Aorta (tissue), 5 donors: ENCODE measurements at places on chromosomes 11 and 22.

DNA sequence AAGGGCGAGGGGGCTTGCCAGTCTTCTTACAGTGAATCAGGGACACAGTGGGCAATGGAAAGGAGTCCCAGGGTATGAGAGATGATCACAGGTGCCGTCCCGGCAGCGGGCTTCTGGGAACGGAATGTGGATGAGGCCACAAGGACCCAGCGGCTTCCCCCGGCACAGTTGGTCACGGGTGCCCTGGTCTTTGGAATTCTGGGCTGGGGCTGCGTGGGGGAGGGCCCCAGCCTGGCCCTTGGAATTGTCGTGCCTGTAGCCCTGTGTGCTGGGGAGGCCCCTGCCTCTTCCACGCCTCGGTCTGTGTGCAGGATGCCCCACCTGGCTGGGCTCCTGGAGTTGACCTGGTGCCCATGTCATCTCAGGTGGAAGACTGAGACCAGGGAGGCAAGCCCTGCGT, 76.6 kb downstream of the FBLN1 start:
- H3K27ac ChIP-seq, result no peak overlapping the region
- no peaks in the 10 kb centered on the region for H3K36me3 ChIP-seq
- no peak overlapping the region for H3K4me3 ChIP-seq
- peaks cover under 1% of the 10 kb centered on the region for H3K27me3 ChIP-seq

DNA sequence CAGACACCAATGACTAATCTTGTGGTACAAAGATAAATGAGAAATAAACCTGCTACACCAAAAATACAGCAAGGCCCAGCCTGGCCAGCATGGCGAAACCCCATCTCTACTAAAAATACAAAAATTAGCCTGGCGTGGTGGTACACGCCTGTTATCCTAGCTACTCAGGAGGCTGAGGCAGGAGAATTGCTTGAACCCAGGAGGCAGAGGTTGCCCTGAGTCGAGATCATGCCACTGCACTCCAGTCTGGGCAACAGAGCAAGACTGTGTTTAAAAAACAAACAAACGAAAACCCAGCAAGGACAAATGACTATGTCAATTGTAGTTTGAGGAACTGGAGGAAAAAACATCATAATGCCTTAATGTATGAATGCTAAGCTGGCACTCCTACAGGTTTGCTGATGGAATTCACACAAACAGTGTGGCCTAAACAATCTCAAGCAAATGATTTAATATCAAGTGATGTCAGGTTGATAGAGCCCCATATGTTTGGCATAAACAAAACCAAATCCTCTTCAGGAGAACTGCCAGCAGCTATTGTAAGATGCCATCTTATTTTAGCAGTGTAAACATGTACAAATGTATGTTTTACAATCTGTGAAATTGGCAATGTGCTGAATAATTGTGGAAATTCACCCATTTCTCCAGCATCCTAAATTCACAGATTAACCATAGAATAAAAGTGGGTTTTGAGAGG, 20.0 kb downstream of the MMP7 start:
- no peak for DNase-seq
- H3K27me3 ChIP-seq, result no peaks in the 10 kb centered on the region
- no peaks in the 10 kb centered on the region for H3K4me1 ChIP-seq

GRCh38 chr22:30574997-30575671, 669 bp upstream of the GAL3ST1 start:
- DNase-seq, result peak; percentile 84
- H3K4me1 ChIP-seq, result peaks cover 3% of the 10 kb centered on the region
- H3K36me3 ChIP-seq, result no peaks in the 10 kb centered on the region
- peak overlapping the region; percentile 24 for H3K4me3 ChIP-seq

GRCh38 chr11:72652133-72652532, 22.1 kb downstream of the PDE2A start:
- H3K27me3 ChIP-seq, result no peaks in the 10 kb centered on the region
- no peak overlapping the region for H3K4me3 ChIP-seq
- no peak for DNase-seq
- no peaks in the 10 kb centered on the region for H3K36me3 ChIP-seq

DNA sequence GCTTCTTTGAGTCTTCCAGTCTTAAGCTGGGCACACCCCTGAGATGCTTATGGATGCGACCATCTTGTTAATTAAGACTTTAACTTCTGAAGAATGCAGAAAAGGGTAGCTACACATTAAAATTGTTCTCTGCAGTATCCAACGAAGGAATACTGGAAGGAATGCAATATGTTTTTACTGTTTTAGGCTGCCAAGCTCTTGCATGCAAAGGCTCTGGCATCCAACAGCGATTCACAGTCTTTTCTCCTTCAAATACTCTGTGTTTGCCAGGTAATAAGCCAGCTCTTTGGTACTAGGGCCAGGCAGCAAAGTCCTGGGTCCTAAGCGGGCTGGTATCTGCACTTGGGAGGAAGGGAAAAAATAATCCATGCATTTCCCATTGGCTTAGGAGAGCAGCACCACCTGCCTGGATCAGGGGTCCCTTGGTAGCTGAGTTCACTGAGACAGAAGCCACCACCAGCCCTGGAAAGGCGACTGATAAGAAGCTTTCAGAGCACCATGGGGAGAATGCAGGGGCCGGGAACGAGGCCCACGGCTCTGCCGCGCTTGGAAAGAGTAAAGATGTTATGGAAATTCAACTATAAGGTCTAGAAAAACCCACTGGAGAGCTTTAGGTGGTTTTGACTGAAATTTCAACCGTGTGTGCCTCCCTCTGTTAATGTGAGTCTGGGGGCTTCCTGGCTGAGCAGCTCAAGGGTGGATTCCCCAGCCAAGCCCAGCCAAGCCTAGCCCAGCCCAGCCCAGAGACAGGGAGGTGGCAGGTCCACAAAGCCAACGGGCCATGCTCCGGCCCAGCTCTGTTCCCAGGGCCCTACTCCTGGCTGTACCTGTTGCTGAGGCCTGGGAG, 67.0 kb upstream of the CCND1 start:
- H3K27ac ChIP-seq, result no peak overlapping the region
- no peaks in the 10 kb centered on the region for H3K4me1 ChIP-seq
- H3K4me3 ChIP-seq, result no peak overlapping the region
- no peaks in the 10 kb centered on the region for H3K36me3 ChIP-seq

- H3K4me3 ChIP-seq, result no peak overlapping the region
- no peaks in the 10 kb centered on the region for H3K4me1 ChIP-seq
- no peak overlapping the region for H3K27ac ChIP-seq
- DNase-seq, result no peak
Measured at GRCh38 chr22:34847072-34847471, 218.9 kb upstream of the ISX start.

- no peak for DNase-seq
- no peaks in the 10 kb centered on the region for H3K27me3 ChIP-seq
- H3K4me1 ChIP-seq, result no peaks in the 10 kb centered on the region
- H3K36me3 ChIP-seq, result no peaks in the 10 kb centered on the region
- no peak overlapping the region for H3K27ac ChIP-seq
Measured at GRCh38 chr11:62452261-62452660, 33.4 kb downstream of the SCGB1A1 start.

DNA sequence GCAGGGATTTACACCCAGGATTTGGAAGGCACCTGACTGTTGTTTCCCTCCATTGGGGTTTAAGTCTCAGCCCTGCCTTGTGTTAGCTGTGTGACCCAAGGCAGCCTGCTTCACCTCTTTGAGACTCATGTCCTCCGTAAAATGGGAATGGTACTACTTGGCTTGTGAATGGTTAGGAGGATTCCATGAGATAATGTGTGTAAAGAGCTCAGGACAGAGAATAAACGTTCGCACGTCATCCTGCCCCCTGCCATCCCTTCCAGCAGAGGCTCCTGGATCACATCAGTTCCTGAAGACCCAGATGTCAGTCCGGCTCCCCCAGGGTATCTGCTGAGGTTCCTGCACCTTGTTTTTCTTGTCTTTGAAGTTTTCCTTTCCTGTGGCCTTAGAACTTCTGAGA, 16.8 kb upstream of the ACCSL start:
- no peaks in the 10 kb centered on the region for H3K27me3 ChIP-seq
- no peaks in the 10 kb centered on the region for H3K36me3 ChIP-seq
- no peaks in the 10 kb centered on the region for H3K4me1 ChIP-seq
- peak overlapping the region; percentile 100 for H3K27ac ChIP-seq

DNA sequence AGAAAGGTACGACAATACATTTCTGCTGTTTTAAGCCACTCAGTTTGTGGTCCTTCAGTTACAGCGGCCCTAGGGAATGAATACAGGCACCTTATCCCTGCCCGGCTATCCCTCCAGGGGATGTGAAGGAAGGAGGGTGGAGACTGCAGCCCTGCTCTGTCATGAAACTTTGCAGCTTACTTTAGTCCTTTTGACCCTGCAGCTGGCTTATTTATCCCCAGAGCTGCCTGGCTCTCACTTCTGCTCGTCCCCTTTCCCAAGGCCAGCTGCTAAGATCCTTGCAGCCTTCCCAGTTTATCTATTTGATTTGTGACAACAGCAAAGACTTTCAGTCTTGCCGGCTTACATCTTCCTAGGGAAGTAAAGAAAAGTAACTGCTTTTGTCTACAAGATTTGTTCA, 55.2 kb downstream of the SC5D start:
- DNase-seq, result no peak
- H3K4me1 ChIP-seq, result no peaks in the 10 kb centered on the region
- no peak overlapping the region for H3K27ac ChIP-seq
- no peaks in the 10 kb centered on the region for H3K27me3 ChIP-seq
- H3K4me3 ChIP-seq, result no peak overlapping the region
